ENCODE measurements at places on chromosomes 1 and 21.

- DNase-seq, result peak; percentile 84
Observed at GRCh38 chr1:52552505-52553361, at the start of gene TUT4. TUT4 (minus strand) TSS chr1:52553092; CDS start chr1:52526280, 26,812 bp downstream.

GRCh38 chr1:57156907-57157306 lies 191.1 kb upstream of the C8B start:
- no peak for DNase-seq

DNA sequence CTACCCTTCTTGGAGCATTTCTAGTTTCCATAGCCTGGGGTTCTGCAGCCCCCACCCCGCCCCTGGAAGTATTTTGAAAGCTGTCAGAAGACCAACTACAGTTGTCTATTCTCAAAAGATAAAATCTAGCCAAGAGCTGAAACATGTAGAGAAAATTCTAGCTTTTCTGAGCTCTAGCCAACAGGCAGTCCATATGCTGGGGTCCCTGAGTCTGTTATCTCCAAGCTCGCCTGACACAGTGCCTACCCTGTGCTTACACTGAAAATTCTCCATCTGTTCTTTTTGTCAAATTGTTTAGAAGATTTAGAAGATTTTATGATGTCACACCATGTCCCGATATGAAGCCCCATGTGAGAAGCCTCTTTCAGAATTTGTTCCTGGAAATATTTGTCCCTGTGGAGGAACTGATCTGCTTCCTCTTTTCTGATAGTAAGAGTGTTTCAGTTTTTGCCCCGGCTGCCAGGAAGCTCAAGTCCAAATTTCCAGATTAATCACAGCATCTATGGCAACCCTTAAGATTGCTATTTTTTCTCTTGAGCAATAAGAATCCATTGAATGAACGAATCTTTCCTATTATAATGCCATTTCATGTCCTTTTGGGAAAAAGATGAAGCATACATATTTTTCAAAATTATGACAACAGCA lies 23.7 kb upstream of the CSF3R start:
- DNase-seq, result no peak

DNA sequence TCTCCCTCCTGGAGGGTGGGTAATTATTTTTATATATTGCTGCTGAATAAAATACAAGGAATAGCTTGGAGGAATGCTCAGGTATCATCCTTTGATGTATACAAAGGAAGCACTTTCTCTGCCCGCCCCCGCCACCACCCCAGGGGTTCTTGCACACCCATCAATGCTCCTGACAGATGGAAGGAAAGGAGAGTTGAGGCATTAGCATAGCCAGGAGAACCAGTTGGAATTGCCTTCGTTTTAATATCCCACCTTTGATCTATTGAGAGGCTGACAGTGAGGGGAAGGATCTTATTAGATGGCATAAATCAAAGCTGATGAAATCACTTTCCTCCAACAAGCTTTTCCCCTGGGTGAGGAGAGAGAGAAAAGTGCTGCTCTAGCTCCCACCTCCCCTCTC lies 71.1 kb downstream of the LGR6 start:
- DNase-seq, result no peak

GRCh38 chr1:125065821-125066180 lies 3881.0 kb downstream of the SRGAP2C start:
- no peak for DNase-seq

Data from lower lobe of right lung (tissue), 2 donors.